Hepatocyte (in vitro differentiated cells): ENCODE measurements at places on chromosomes 7 and 10. TPM values are rescaled to one million over a fixed set of nuclear protein-coding genes. Genes with fewer than 3 reads are reported as not detected.

- DNase-seq = no peak
Observed at GRCh38 chr10:130254243-130254642, 118.1 kb downstream of the GLRX3 start.

The FAM25A gene
- polyA plus RNA-seq = 0.57 TPM in 1 of 2 replicates, not detected in the other

DNA sequence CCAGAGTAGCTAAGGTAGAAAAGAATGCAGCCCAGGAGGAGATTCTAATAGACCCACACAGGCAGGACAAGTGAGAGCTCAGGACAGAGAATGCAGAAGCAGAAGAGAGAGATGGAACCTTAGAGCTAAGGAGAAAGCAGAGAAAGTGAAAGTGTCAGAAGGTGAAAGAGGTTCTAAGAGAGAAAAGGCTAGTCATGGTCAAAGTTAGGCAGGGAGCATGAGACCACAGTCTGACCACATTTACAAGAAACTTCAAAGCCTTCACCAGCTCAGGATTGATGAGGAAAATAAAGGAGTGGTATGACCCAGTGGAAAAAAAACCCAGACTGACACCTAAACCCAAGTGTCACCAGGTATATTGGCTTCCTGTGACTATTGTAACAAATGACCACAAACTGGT lies 131.8 kb upstream of the WDR11 start:
- DNase-seq = no peak

DNA sequence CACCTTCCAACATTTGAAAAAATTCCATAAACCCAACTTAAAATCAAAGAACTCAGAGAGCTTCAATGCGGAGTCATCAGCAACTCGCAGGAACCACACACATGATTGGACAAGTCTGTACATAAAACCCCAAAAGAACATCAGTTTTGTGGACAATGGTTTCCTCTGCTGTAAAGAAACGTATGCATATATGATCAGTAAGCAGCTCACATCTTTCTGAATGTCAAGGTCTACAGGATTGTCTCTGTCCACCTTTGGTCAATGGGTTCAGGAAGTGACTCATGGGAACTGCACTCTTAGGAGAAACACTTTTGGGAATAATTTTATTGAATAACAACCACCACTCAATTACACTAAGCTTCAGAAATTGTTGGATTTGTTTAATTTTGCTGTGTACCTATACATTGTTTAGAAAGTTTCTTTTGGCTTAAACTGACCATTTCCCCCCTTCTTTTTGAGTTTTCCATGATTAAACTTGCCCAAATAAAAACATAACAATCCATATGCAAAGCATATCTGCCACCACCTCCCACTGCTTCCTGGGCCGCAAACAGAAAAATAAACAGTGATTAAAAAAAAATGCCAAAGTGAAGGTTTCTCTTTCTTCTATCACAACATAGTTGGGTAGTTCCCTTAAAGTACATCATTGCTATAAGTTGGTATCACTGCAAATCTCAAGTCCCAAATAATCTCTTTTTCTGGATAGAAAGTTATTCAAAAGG lies 27.3 kb upstream of the AFAP1L2 start:
- no peak for DNase-seq

The SLC12A9 gene
- 17.1 and 23.5 TPM in 2 replicates for polyA plus RNA-seq

The CUBN gene
- polyA plus RNA-seq = 2.0 and 3.3 TPM in 2 replicates

DNA sequence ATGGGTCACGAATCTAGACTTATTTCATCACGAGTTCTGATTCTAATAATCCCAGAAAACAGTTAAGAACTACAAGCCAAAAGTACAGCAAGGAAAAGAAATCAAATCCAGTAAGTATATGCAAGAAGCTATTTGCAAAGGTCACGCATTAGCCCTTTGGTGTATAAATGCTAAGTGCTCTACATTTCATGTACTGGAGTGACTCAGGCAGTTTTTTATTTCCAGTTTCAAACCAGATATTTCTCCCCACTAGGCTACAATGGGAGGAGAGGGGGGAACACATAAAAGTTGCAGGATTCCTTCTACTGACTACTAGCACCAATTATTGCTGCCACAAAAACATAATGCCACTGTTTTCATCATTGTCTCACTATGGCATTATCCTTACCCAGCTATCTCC lies 148.0 kb downstream of the NRCAM start:
- no peak for DNase-seq

DNA sequence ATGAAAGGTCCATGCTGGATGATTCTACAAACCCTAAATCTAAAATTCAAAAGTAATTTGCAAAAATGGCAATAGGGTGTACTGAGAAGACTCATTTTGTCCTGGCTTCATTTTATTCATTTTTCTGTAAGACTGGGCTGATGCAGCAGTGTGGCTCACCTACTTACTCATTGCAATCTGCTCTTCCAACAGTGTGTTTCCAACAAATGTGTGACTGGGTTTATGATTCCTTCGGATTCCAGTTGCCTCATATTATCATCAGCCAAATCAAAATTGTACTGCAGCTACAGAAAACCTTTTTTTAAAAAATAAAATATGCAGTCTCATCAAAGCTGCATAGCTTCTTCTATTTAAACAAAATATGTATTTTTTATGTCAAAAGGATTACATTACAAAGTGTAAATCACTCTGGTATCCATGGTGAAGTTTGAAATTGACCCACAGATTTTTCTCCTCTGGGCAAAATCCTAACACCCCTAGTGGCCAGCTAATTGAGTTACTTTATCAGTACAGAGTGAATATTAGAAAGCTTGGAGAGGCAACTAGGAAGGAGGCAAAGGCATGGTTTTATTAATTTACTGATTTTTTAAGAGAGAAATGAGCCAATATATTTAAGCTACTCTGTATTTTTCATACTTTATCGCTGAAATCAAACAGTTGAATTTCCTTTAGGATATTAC lies 390.3 kb downstream of the MAGI2 start:
- DNase-seq = no peak

The OR6B1 gene
- 0.28 TPM in 1 of 2 replicates, not detected in the other for polyA plus RNA-seq

The CLRN3 gene
- polyA plus RNA-seq = 13.5 and 21.5 TPM in 2 replicates

- no peak for DNase-seq
Observed at GRCh38 chr10:124708246-124708779, 35.9 kb downstream of the FAM53B start.

The EN2 gene
- 0.17 and 0.24 TPM in 2 replicates for polyA plus RNA-seq

DNA sequence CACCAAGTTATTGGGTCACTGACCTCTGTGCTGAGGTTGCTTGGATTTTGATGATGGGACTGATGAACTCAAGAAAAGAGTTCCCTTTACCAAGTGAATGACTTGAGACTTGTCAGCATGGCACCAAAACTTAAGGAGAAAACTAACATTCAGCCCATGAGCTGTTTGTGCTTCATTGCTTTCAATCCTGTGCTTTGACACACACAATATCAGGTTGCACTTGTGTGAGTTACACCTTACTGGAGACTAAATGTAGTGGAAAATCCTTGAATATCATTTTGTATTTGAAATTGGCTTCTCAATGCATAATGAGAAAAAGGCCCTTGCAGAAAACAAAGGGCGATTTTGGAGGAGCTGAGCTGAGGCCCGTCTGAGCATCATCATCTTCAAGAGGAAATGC lies 2.7 kb downstream of the BAG3 start:
- no peak for DNase-seq

DNA sequence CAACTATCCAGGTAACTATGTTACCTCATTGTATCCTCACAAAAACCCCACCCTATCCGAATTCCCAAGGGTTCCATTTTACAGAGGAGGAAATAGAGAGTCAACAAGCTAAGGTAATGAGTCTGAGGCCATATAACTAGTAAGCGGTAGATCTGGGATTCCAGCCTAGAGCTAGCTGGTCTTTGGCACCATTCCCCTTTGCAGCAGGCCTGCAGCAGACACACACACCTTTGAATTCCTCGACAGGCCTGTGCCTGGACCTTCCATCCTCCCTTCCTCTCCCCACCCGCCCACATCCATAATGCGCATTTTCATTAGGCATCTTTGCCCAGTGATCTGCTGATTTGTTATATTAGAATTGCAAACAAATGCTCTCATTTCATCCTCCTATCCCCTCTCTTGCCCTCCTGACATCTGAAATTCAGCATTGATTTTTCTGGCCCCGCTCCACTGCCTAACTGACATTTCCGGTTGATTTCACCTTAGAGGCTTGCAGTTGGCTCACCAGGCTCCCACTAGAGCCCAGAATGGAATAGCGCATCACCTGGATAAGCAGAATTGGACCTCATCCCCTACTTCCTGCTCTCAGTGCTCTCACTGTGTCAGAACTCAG lies 129.5 kb downstream of the PLXNA4 start:
- DNase-seq = no peak

The LRRN3 gene
- 3.4 and 3.7 TPM in 2 replicates for polyA plus RNA-seq

GRCh38 chr7:122944682-122945303 lies 50.7 kb downstream of the TAS2R16 start:
- no peak for DNase-seq

The FUOM gene
- polyA plus RNA-seq = 31.1 and 35.0 TPM in 2 replicates

DNA sequence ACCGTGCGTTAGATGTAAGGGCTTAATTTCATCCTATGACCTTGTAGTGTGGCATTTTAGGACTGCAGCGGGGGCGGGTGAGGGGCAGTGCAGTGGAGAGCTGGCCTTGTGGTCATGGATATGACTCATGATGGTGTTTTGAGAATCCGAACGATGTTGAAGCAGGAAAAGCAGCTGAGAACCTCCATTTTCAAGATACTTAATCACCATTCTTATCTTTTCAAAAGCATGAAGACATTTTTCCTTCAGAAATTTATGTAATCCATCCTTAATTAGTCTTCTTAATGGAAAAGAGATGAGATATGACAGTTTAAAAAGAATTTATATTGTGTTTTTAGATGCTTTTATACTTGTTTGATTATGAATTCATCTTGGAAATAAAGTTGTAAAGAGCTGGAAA lies 9.6 kb downstream of the ATP5F1C start:
- peak; percentile 43 for DNase-seq

The CTTNBP2 gene
- polyA plus RNA-seq = 7.9 and 9.1 TPM in 2 replicates

- DNase-seq = no peak
Observed at GRCh38 chr7:135755351-135755753, 6.7 kb upstream of the FAM180A start.

The CAV2 gene
- 53.0 and 61.5 TPM in 2 replicates for polyA plus RNA-seq

GRCh38 chr10:7409732-7410168 lies 1.1 kb downstream of the SFMBT2 start:
- DNase-seq = peak; percentile 17

- DNase-seq = no peak
Observed at GRCh38 chr10:33277135-33277536, 57.3 kb downstream of the NRP1 start.

The CHAT gene
- 0.88 TPM in 1 of 2 replicates, not detected in the other for polyA plus RNA-seq

- DNase-seq = no peak
Observed at GRCh38 chr7:99447943-99448342, 9.2 kb downstream of the CPSF4 start.

DNA sequence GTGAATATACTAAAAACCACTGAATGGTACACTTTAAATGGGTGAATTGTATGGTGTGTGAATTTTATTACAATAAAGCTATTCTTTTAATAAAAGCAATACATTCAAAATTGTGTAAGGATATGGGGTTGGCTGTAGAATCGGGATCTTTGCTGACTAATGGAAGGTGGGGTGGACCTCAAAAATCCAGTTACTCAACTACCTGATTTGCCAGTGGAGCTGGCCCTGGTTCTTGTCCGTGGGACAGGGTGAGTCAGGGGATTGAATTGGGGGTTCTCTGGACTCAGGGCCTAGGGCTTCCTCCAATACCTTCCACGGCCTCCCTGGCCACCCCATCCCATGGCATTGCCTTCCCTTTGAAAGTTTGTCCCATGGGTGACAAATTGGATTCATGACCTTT lies 13.5 kb upstream of the RABGEF1 start:
- no peak for DNase-seq

- DNase-seq = no peak
Observed at GRCh38 chr7:143407287-143408251, 1.1 kb downstream of the EPHA1 start.

DNA sequence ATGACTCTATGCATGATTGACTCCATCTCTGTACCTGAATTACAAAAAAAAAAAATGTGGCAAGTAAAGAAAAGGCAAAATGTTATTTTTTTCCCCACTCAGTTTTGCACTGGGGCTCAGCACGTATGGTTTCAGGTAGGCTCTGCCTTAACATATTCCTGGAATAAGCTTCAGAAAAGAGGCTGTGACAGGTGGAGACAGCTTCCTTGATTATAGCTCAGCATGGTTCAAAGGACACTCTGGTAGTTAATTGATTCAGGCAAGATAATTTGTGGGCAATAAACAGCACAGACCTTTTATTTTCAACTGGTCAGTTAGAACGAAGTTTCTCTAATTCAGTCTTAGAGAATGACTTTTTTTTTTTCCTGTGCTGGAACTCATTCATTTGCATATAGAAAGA lies 347.3 kb downstream of the GALNT17 start:
- no peak for DNase-seq

DNA sequence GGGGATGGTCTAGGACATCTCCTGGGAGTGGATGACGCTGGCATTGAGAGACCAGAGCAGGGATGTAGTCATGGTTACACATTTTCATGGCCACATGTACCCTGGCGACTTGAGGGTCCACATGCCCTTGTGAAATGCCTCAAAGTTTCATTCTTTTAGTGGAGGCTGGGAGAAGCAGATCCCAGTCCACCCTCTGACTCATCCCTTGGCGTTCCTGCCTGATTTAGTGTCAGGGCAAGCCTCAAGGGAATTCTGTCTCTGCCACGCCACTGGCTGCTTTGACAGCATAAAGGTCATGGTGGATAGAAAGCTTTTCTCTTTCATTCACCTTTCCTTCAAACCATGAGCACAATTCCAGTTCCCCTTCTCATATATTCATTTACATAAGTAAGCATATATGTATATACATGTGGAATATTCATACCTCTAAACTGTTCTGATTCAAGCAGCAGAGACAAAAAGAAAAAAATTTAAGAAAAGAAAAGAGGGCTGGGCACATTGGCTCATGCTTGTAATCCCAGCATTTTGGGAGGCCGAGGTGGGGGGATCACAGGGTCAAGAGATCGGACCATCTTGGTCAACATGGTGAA lies 21.8 kb upstream of the KIF5B start:
- DNase-seq = peak; percentile 49

The CLDN3 gene
- polyA plus RNA-seq = 125 and 142 TPM in 2 replicates

GRCh38 chr10:82148764-82149163 lies 273.8 kb downstream of the NRG3 start:
- no peak for DNase-seq

- no peak for DNase-seq
Observed at GRCh38 chr10:43688348-43688892, 39.7 kb upstream of the ZNF32 start.

DNA sequence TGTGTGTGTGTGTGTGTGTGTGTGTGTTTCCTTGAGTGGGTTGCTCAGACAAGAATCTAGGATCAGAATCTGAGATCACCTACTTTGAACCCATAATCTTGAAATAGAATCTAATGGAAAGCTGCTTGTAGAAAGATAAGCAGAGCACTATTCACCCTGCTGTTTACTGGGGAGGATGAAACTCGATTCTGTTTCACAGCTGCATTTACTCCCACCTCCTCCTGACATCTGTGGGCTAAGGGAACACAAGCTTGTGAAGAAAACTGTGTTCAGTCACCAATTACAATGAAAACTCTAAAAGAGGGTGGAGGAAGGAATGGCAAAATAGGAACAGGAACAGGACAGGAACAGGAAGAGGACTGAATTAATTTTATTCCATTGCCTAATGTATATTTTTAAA lies 269.5 kb downstream of the TSPAN12 start:
- DNase-seq = no peak

The ADAM12 gene
- polyA plus RNA-seq = 4.9 and 6.0 TPM in 2 replicates

The CNNM1 gene
- polyA plus RNA-seq = 2.2 and 2.5 TPM in 2 replicates
